T-cell (primary cell): ENCODE measurements at places on chromosomes 4 and X. TPM values are rescaled to one million over a fixed set of nuclear protein-coding genes. Genes with fewer than 3 reads are reported as not detected.

GRCh38 chr4:79177388-79177787 is 148.5 kb downstream of the NAA11 start:
- H3K4me1 ChIP-seq: no peaks in the 10 kb centered on the region
- no peak overlapping the region for H3K27ac ChIP-seq
- no peak overlapping the region for H3K4me3 ChIP-seq
- DNase-seq: no peak
- no peaks in the 10 kb centered on the region for H3K36me3 ChIP-seq
- H3K27me3 ChIP-seq: no peaks in the 10 kb centered on the region

DNA sequence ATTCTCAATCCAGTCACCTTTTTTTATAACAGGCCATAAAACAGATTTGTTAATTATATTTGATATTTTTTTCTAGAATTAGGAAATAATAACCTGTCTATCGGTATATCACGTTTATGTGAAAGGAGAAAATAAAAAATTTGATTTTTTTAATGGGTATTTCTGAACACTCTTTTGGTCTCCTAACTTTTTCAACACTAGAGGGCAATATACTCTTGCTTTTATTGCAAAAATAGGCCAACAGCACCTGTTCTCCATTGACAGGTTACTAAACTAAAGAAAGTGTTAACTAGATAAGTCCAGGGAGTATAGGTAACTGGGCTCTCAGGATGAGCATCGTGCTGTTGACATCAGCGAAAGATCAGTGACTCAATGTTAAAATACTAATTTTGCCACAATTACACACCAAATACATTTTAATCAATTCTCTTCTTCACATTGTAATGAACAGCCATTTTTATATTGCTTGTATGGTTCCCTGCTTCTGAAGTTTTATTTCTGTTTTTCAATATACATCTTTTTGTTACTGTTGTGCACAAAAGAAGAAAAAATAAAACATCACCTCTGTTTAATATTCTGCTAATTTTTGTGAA is 22.8 kb downstream of the NDST4 start:
- DNase-seq: no peak
- no peaks in the 10 kb centered on the region for H3K4me1 ChIP-seq
- no peaks in the 10 kb centered on the region for H3K27me3 ChIP-seq
- no peak overlapping the region for H3K4me3 ChIP-seq
- H3K36me3 ChIP-seq: no peaks in the 10 kb centered on the region
- no peak overlapping the region for H3K27ac ChIP-seq

- H3K27me3 ChIP-seq: no peaks in the 10 kb centered on the region
- no peaks in the 10 kb centered on the region for H3K36me3 ChIP-seq
- DNase-seq: no peak
- no peak overlapping the region for H3K4me3 ChIP-seq
- H3K27ac ChIP-seq: no peak overlapping the region
- H3K4me1 ChIP-seq: no peaks in the 10 kb centered on the region
These were observed 75.0 kb downstream of the FAM13A start for GRCh38 chr4:88981993-88982392.

GRCh38 chr4:95560774-95561173 is 12.0 kb upstream of the UNC5C start:
- no peak overlapping the region for H3K4me3 ChIP-seq
- H3K27ac ChIP-seq: no peak overlapping the region
- no peaks in the 10 kb centered on the region for H3K27me3 ChIP-seq
- H3K4me1 ChIP-seq: no peaks in the 10 kb centered on the region
- no peak for DNase-seq

- DNase-seq: no peak
- no peaks in the 10 kb centered on the region for H3K36me3 ChIP-seq
- H3K27me3 ChIP-seq: no peaks in the 10 kb centered on the region
- no peak overlapping the region for H3K27ac ChIP-seq
- H3K4me1 ChIP-seq: no peaks in the 10 kb centered on the region
These were observed 218.3 kb upstream of the HAND2 start for GRCh38 chr4:173748353-173748752.

DNA sequence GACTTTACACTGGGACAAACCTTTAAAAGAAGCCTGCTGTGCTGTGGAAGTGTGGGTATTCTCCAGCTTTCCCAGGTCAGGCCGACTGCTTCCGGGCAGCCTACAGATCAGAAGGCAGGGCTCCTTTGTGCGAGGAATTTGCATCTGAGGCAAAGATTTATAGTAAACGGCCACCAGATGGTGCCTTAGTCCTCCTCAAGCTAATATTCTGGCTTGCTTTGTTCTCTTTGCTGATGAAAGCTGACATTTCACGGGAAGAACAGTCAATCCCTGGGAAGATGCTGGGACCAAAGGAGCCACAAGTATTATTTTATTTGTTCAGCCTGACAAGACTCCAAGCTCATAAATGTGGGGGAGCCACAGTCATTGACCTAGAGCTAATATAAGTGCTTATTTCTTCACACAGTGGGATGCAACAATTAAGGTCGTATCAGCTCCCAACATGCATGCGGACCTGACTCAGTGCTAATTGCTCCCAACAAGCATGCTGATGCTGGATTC is 120.7 kb upstream of the TRIM2 start:
- H3K27ac ChIP-seq: no peak overlapping the region
- H3K36me3 ChIP-seq: no peaks in the 10 kb centered on the region
- peak; percentile 45 for DNase-seq
- no peaks in the 10 kb centered on the region for H3K4me1 ChIP-seq
- H3K27me3 ChIP-seq: no peaks in the 10 kb centered on the region
- H3K4me3 ChIP-seq: no peak overlapping the region

GRCh38 chr4:81405900-81406401 is 65.8 kb downstream of the RASGEF1B start:
- H3K4me3 ChIP-seq: no peak overlapping the region
- no peaks in the 10 kb centered on the region for H3K36me3 ChIP-seq
- DNase-seq: peak; percentile 14
- H3K27ac ChIP-seq: no peak overlapping the region
- no peaks in the 10 kb centered on the region for H3K4me1 ChIP-seq
- no peaks in the 10 kb centered on the region for H3K27me3 ChIP-seq

DNA sequence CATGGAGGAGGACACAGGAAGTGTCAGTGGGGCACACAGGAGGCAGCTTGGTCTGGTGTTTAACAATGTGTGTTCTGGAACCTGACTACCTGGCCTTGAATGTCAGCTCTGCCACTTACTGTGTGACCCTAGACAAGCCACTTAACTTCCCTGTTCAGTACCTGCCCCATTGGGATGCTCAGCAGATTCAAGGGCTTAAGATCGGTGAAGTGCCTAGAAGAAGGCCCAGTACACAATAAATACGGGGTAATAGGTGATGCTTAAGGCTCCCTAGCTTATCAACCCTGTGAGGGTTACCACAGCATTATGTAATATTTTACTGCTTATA is 1.6 kb upstream of the CHIC2 start:
- peaks cover 30% of the 10 kb centered on the region for H3K4me1 ChIP-seq
- H3K36me3 ChIP-seq: no peaks in the 10 kb centered on the region
- no peak for DNase-seq
- H3K27ac ChIP-seq: no peak overlapping the region
- H3K27me3 ChIP-seq: no peaks in the 10 kb centered on the region

- peaks cover 18% of the 10 kb centered on the region for H3K27me3 ChIP-seq
- H3K4me1 ChIP-seq: no peaks in the 10 kb centered on the region
- H3K4me3 ChIP-seq: no peak overlapping the region
- no peaks in the 10 kb centered on the region for H3K36me3 ChIP-seq
- no peak for DNase-seq
- no peak overlapping the region for H3K27ac ChIP-seq
These were observed 7.4 kb downstream of the PSAPL1 start for GRCh38 chr4:7427361-7427760.

- H3K4me1 ChIP-seq: peaks cover 5% of the 10 kb centered on the region
- no peak overlapping the region for H3K27ac ChIP-seq
- H3K36me3 ChIP-seq: no peaks in the 10 kb centered on the region
- H3K4me3 ChIP-seq: no peak overlapping the region
These were observed 58.2 kb downstream of the PPM1K start for GRCh38 chr4:88226143-88226542.

DNA sequence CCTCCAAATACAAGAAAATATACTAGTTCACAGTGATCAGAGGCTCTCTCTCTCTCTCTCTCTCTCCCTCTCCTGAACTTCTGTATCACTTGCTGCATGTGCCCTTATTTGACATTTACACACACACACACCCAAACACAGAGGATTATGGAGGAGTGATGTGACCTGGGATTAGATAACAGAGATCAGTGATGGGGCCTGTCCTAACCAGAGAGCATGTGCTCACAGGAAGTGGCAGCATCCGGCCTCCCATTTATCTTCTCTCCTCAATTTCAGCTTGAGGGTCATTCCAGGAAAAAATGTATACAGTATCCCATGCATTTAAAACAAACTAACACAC is 143.0 kb downstream of the TSPAN5 start:
- no peak overlapping the region for H3K27ac ChIP-seq
- no peak for DNase-seq
- peaks cover 14% of the 10 kb centered on the region for H3K4me1 ChIP-seq
- H3K27me3 ChIP-seq: no peaks in the 10 kb centered on the region

Gene ADAM29
- not detected for total RNA-seq

Gene TLR6
- 2.5 TPM for total RNA-seq

Gene MTCP1
- total RNA-seq: 17.0 TPM

Gene HSFX3
- not detected for total RNA-seq
